ENCODE measurements at places on chromosomes 5 and 9.

DNA sequence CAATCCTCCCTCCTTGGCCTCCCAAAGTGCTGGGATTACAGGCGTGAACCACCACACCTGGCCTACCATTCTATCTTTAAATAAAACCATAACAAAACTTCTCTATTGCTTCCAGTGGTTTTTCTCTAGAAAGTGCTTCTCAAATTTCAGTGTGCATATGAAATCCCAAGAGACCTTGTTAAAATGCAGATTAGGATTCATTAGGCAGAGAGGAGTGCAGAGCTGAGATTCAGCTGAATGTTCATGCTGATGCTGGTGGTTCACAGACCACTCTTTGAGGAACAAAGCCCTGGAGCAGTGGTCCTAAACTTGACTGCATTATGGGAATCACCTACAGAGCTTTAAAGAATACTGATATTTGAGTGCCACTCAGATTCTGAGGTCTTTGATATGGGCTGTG is 28.2 kb downstream of the CARD6 start:
- DNase-seq = no peak

DNA sequence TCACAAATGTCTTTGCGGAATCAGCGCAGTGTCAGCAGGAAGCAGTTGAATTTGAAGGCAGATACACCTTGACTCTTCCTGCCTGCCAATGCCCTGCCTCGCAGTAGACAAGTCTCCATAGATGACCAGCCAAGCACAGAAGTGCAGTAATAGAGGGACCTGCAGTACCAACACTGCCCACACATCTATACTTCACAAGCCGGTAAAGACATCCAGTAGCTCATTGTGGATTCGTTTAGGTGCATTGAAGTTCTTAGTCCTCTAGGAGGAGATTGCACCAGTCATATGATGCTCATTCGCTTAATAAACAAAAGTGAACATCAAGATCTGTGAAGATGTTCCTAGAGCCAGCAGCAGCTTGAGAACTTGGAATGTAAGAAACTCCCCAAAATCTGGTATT is 7.1 kb upstream of the IFNA2 start:
- peak; percentile 13 for DNase-seq

DNA sequence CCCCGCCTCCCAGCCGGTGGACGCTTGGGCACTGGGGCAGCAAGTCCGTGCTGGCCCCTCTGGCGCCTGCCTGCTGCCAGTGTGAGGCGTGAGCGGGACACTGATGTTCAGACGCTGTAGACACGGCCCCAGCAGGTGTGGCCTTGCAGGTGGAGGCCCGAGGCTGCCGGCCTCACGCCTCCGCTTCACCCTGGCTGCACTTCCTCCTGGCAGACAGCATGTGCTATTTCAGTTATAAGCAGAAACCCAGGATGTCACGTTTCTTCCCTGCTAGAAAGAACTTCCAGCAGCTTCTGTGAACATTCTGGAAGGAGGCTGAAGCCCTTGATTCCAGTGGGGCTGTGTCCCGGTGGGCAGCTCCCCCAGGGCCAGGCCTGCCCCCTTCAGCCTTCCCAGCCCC is 114.8 kb upstream of the FCN2 start:
- no peak for DNase-seq

- DNase-seq = peak; percentile 45
These were observed 337.5 kb downstream of the ZNF608 start for GRCh38 chr5:124408738-124409453.

DNA sequence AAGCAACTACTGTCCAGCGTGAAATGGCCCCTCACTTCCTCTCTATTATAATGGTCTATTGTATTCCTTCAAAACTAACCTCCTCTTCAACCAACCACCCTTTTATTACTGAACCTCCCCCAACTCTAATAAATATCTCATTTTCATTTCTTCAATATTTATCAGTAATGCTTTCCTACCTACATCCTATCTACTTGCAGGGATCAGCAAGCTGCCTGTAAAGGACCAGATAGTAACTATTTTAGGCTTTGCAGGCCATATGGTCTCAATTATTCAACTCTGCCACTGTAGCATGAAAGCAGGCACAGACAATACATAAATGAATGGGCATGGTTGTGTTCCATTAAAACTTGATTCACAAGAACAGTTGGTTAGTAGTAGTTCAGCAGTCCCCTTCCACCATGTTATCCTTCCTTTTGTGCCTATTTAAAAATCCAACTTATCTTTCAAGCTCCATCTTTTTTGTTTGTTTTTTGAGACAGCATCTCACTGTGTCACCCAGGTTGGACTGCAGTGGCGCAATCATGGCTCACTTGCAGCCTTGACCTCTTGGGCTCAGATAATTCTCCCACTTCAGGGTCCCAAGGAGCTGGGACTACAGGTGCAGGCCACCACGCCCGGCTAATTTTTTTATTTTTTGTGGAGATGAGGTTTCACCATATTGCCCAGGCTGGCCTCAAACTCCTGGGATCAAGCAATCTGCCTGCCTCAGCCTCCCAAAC is 45.8 kb downstream of the PCDHGC5 start:
- no peak for DNase-seq

DNA sequence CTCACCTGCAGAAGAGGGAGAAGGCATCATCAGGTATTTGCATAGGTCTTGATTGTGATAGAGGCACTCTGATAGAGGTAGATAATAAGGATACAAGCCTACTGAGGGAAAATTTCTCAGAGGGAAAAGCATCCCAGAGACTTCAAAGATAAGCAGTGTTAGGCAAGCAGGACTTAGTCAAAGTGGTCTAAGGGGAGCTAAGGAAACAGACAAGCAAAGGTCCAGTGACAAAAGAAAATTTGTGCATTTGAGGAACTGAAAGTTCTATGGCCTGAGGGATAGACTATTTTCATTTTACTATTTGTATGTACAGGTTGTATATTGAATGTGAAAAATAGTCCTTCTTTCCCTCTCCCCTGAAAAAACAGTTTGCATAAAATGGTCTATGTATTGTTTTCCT is 27.4 kb downstream of the OXCT1 start:
- DNase-seq = no peak

- no peak for DNase-seq
These were observed 151.4 kb upstream of the FSTL4 start for GRCh38 chr5:133763744-133764143.

DNA sequence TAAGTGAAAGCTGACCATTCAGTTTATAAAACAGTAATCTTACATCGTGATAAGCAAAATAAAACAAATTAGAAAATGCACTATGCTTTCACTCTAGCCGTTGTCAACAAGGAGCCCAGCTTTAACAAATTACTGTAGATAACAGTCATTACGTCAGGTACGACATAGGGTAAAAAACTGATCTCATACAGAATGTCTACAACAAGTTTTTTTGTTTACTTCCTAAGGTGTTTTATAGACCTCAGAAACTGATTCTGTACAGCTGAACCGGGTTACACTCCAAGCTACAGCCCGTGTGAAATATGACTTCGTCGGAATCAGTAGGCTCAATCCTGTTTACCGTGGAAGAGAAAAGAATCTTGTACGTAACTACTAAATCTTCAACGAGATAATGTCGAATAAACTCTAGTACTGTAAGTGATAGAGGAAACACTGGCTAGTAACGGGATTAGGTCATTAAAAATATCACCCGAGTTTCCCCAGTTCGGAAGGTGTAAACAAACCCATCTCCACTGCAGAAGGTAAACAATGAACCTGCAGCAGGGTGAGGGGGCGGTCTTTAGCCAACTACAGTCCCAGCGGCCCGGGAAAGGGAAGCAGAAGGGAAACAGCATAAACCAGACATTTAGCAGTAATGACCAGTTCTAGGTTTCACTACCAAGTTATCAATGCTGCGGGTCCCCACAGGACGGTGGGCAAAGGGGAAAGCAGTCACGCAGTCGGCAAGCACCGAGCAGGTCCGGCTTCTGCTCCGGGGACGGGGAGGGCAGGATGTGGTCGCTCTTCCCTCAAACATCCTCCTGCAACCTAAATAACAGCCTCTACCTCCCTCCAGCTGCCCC is 1.1 kb downstream of the RICTOR start:
- DNase-seq = peak; percentile 63

DNA sequence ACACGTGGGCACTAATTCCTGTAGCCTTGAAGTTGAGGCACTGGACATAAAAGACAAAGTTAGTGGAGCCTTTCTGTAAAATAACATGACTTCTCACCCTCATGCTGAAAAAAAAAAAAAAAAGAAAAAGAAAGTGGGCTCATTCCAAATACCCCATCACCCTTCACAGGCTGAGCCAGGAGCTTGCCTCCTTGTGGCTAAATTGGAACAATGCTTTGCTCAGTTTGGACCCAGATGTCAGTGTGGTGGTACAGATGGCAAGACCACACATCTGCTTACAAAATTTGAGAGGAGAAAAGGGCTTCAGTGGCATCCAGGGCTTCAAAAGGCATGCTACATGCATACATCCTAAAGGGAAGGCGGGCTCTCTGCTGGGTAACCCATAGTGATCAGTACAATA is 342.8 kb downstream of the EBF1 start:
- DNase-seq = no peak

- DNase-seq = peak; percentile 87
These were observed at the start of gene TICAM2 for GRCh38 chr5:115601701-115602590. TSS of gene TICAM2 (minus strand) at chr5:115602479. CDS start at chr5:115581256, 21,223 bp downstream.

DNA sequence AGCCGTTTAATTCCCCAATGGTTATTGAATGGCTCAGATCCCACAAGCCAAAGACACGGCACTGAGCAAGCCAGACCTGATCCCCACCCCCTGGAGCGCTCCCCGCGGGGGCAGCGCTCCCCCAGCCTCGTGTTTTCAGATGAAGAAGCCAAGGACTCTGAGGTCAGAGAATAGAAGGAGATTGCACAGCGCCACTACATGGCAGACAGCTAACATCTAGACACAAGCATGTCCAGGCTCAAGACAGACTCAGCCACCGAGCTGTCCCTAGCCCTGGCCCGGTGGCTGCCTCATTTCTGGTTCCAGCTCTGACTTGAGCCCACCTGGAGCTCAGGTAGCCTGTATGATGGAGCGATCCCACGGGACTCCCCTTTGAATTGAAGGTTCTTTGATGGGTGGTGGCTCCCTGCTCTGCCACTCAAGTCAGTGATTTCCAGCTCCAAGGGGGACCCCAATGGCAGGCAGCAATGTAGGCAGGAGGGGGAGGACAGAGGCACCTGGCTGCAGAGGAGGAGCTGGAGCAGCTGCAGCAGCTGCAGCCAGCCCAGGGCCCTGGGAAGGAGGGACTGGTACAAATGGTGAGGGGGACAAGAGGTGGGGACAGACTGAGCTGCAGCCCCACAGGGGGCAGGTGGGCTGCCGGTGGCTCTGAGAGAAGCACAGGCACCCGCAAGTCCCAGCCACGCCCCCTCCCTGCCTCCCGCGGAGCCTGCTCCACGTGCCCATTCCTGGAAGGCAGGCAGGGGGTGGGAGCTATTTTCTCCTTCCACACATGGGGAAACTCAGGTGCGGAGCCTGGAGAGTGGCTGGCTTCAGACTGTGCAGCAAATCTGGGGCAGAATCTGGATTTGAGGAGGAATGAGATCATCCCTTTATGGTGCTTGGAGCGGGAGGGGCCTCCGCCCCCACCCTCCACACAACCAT is 40.2 kb downstream of the NTNG2 start:
- no peak for DNase-seq

- DNase-seq = no peak
These were observed 272.2 kb upstream of the PRDM9 start for GRCh38 chr5:23235246-23235645.

GRCh38 chr5:74384851-74385250 is 255.7 kb downstream of the ENC1 start:
- no peak for DNase-seq

DNA sequence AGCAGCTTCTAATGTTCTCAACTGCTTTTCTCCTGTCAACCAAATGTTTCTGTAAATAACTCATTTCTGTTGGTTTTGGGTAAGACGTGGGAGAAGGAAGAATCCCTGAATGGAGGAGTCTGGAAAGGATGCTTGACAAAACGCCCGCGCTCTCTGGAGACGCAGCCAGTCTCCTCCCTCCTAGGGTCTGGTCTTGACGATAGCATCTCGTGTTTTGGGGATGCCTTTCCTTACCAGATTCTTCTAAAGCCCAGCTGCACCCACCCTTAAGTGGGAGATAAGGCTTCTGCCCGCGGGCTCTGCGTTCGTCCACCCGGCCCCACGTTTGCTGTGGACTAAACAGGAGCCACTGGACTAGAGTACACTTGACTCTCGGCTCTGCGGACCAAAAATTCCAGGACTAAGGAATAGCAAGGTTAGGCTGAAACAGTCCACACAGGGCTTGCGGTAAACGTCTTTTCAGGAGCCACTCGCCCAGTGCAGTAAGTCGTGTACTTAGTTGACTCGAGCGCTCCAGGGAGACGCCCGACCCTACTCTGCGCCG is 491 bp upstream of the CTSL start:
- DNase-seq = no peak

- peak; percentile 14 for DNase-seq
These were observed 108.0 kb upstream of the TSLP start for GRCh38 chr5:110963495-110963894.

DNA sequence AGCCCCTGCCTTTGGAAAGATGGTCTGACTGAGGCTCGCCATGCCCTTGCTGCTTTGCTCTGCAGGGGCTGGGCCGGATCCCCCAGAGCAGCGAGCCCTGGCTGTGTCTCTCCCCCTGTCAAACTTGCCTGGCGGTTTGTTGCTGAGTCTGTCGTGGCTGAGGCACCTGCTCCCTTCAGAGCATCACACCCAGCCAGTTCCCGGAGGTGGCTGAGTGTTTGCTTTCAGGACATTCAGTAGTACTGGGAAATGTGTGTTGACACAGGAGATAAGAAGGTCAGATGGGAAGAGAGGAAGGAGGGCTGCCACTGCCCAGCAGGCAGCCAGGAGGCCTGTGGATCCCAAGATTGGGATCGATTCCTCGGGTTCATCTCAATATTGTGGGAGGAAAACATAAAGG is 62.9 kb downstream of the GADD45G start:
- DNase-seq = no peak

DNA sequence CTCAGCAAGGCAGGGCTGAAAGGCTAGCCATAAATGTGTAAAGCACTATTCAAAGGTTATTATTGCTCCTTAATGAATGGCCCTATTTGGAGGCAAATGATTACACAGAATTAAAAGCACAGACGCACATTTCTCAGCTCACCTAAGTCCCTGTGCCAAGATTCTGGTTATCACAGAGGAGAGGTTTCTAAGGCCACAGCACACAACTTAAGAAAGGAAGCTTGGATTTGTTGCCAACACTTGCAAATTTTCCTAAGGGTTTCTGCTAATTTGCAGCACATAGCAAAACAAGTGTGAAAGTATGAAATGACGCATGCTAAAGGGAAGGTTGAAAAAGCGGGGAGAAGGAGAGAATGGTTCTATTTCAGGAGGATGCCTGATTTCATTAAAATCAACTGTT is 834.1 kb upstream of the C9orf72 start:
- no peak for DNase-seq

DNA sequence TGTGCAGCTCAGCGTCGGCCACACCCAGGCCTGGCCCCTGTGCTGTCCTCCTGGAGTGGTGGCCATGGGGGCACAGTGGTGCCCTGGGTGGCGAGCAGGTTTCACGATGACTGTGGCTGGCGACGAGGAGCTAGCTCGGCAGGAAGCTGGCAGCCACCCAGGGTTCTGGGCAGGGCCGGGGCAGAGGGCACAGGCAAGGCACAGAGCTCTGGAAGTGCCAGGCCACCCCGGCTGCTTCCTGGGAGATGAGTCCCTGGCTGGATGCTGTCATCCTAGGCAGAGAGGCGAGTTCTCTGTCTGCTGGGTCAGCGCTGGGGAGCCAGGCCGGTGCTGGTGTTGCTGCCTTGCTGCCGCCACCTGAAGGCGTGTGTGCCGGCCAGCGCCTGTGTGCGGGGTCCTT is 51.7 kb downstream of the RXRA start:
- DNase-seq = no peak

GRCh38 chr5:168808051-168808616 is 229.0 kb upstream of the PANK3 start:
- DNase-seq = no peak

GRCh38 chr5:81717860-81718259 is 33.0 kb downstream of the SSBP2 start:
- DNase-seq = peak; percentile 40

GRCh38 chr5:75891020-75891419 is 173.8 kb upstream of the POC5 start:
- DNase-seq = no peak
